Pancreas (tissue), 10 donors: ENCODE measurements at places on chromosomes 5 and 9.

GRCh38 chr9:86241216-86241615, 18.2 kb downstream of the C9orf153 start:
- no peaks in the 10 kb centered on the region for H3K4me1 ChIP-seq
- no peak overlapping the region for H3K27ac ChIP-seq
- DNase-seq = no peak
- H3K36me3 ChIP-seq = no peaks in the 10 kb centered on the region

GRCh38 chr9:84301851-84302250, 38.7 kb downstream of the SLC28A3 start:
- H3K27ac ChIP-seq = no peak overlapping the region
- no peaks in the 10 kb centered on the region for H3K4me1 ChIP-seq
- H3K27me3 ChIP-seq = no peaks in the 10 kb centered on the region

DNA sequence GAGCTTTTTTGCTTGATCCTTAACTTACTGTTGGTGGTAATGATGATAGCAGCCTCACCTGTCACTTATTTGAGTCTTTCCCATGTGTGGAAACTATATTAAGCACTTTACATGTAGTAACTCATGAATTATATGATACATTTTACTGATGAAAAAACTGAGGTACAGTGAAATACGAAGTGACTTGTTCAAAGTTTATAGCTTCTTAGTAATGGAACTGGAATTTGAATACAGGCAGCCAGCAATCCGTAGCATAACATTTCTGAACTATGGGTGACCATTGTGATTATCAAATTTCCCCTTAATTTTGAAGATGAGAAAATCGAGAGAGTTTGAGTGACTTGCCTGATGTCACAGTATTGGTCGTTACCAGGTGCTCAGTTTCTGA, 17.3 kb downstream of the SCAMP1 start:
- H3K4me1 ChIP-seq = peaks cover 20% of the 10 kb centered on the region
- H3K27me3 ChIP-seq = no peaks in the 10 kb centered on the region
- DNase-seq = no peak
- no peaks in the 10 kb centered on the region for H3K36me3 ChIP-seq
- H3K27ac ChIP-seq = no peak overlapping the region

GRCh38 chr5:24644761-24645160, at the start of gene CDH10:
Gene CDH10 (minus strand): TSS chr5:24644978. CDS start chr5:24593490, 51,488 bp downstream.
- no peak for DNase-seq
- H3K27ac ChIP-seq = no peak within 1 kb of the TSS
- peaks cover 3% of the 10 kb centered on the region for H3K27me3 ChIP-seq
- H3K36me3 ChIP-seq = no peaks in the 10 kb centered on the region
- no peak within 1 kb of the TSS for H3K4me3 ChIP-seq

DNA sequence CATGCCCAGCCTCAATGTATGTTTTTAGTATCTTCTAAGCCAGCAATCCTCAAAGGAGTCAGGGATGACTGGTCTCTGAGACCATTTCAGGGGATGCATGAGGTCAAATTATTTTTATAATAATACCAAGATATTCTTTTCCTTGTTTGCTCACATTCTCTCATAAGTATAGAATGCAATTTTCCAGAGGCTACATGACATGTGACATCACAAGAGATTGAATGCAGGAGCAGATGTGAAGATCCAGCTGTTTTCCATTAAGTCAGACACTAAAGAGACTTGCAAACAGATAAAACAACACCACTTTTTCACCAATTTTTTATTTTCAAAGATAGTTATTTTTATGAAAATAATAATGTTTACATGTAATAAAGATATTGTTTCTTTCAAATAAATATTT, 22.0 kb upstream of the FREM1 start:
- H3K27ac ChIP-seq = no peak overlapping the region
- H3K4me3 ChIP-seq = no peak overlapping the region
- DNase-seq = no peak
- H3K4me1 ChIP-seq = no peaks in the 10 kb centered on the region
- no peaks in the 10 kb centered on the region for H3K27me3 ChIP-seq
- no peaks in the 10 kb centered on the region for H3K36me3 ChIP-seq

DNA sequence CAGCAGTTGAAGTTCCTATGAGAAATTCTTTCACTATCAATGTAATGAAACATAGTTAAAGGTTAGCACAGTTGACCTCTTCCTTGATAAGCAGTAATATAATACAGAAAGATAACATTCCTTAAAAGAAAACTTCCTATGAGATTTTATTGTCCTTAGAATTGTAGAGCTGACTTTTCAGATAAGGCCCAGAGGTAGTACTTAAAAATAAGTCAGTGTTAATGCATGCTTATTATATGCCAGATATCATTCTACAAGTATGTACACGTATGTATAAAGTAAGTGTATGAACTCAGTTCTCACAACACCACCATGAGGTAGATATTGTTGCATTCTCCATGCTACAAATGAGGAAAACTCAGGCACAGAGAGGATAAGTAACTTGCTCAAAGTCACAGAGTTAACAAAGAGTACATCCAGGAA, 15.3 kb downstream of the AP3S1 start:
- DNase-seq = no peak
- no peak overlapping the region for H3K4me3 ChIP-seq
- peaks cover 16% of the 10 kb centered on the region for H3K4me1 ChIP-seq
- no peaks in the 10 kb centered on the region for H3K27me3 ChIP-seq
- no peak overlapping the region for H3K27ac ChIP-seq
- no peaks in the 10 kb centered on the region for H3K36me3 ChIP-seq

GRCh38 chr9:88747768-88748167, 212.8 kb downstream of the NXNL2 start:
- no peaks in the 10 kb centered on the region for H3K4me1 ChIP-seq
- H3K36me3 ChIP-seq = no peaks in the 10 kb centered on the region
- no peak for DNase-seq
- H3K4me3 ChIP-seq = no peak overlapping the region

DNA sequence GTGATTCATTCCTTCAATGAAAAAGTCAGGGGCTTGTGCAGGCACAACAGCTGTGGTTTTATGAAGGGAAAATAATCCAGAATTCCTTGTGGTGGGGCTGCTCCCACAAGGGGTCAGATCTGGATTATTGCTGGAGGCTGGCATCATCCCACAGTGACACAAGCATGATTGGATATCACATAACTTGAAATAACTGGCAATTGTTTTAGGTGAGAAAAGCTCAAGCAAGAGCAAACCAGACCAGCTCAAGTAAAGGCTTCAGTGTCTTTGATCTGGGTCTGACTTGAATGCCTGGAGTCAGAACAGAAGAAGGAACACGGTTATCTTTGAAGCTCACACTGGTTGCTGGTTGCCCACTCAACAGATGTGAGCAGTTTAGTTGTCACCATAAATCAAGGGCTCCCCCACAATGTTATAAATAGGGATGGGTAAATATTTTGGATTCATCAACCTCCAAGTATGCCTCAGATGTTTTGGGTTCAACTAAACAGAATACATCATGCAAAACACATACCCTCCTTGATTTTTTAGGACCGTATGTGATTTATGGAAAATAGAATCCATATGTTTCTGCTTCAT, 3.1 kb upstream of the ZNF474 start:
- no peaks in the 10 kb centered on the region for H3K4me1 ChIP-seq
- no peak overlapping the region for H3K27ac ChIP-seq
- no peak overlapping the region for H3K4me3 ChIP-seq
- no peaks in the 10 kb centered on the region for H3K27me3 ChIP-seq
- DNase-seq = no peak

GRCh38 chr5:166570865-166571264, 1720.6 kb upstream of the WWC1 start:
- no peaks in the 10 kb centered on the region for H3K27me3 ChIP-seq
- no peaks in the 10 kb centered on the region for H3K4me1 ChIP-seq
- H3K27ac ChIP-seq = no peak overlapping the region
- H3K36me3 ChIP-seq = no peaks in the 10 kb centered on the region
- H3K4me3 ChIP-seq = no peak overlapping the region

- H3K4me3 ChIP-seq = no peak overlapping the region
- DNase-seq = no peak
- no peaks in the 10 kb centered on the region for H3K36me3 ChIP-seq
- H3K4me1 ChIP-seq = no peaks in the 10 kb centered on the region
- no peaks in the 10 kb centered on the region for H3K27me3 ChIP-seq
Measured at GRCh38 chr9:34560599-34561214, 28.8 kb downstream of the CNTFR start.

- H3K4me1 ChIP-seq = no peaks in the 10 kb centered on the region
- H3K36me3 ChIP-seq = no peaks in the 10 kb centered on the region
- H3K27ac ChIP-seq = no peak overlapping the region
- DNase-seq = no peak
Measured at GRCh38 chr5:122236270-122237040, 75.6 kb upstream of the SNCAIP start.

DNA sequence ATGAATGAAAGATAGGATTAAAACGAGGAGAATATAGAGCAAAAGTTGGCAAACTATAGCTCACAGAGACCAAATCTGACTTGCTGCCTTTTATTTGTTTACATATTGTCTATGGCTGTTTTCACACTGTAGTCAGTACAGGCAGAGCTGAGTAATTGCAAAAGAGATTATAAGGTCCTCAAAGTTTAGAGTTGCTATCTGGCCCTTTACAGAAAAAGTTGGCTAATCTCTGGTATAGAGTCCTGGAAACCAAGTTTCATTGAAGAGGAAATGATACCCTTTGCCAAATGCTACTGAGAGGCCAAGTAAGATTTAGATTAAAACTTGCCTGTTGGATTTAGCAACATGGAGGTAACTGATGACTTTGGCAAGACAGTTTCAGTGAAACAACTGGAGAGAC, 36.0 kb downstream of the LYRM7 start:
- H3K36me3 ChIP-seq = no peaks in the 10 kb centered on the region
- no peaks in the 10 kb centered on the region for H3K4me1 ChIP-seq
- DNase-seq = no peak
- no peak overlapping the region for H3K27ac ChIP-seq
- H3K27me3 ChIP-seq = no peaks in the 10 kb centered on the region

DNA sequence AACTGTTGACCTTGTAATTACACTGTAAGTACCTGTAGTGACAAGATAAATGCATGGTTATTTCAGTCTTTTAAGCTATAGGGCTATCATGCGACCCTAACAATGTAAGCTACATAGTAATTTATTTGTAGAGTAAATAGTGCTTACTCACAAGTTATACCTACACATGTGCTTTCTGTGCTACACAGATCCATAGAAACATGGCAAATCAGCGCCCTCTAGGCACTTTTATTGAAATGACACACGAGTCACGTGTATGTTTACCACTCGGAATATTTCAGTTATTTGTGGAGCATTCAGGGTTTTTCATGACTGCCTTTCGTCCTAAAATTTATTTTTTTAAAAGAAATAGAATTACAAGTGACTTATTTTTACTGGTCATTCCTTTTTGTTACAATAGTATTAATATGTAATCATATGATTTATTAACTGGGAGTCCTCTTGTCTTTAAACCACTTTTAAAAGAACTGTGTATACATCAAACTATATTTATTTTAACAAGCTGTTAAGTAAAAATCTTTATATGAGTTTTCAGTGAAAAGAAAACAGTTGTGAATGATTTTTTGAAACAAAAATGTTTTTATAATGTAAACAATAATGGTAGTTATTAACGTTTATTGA, 1242.3 kb upstream of the WWC1 start:
- no peaks in the 10 kb centered on the region for H3K4me1 ChIP-seq
- DNase-seq = peak; percentile 62
- H3K27ac ChIP-seq = no peak overlapping the region
- H3K4me3 ChIP-seq = no peak overlapping the region
- no peaks in the 10 kb centered on the region for H3K36me3 ChIP-seq

DNA sequence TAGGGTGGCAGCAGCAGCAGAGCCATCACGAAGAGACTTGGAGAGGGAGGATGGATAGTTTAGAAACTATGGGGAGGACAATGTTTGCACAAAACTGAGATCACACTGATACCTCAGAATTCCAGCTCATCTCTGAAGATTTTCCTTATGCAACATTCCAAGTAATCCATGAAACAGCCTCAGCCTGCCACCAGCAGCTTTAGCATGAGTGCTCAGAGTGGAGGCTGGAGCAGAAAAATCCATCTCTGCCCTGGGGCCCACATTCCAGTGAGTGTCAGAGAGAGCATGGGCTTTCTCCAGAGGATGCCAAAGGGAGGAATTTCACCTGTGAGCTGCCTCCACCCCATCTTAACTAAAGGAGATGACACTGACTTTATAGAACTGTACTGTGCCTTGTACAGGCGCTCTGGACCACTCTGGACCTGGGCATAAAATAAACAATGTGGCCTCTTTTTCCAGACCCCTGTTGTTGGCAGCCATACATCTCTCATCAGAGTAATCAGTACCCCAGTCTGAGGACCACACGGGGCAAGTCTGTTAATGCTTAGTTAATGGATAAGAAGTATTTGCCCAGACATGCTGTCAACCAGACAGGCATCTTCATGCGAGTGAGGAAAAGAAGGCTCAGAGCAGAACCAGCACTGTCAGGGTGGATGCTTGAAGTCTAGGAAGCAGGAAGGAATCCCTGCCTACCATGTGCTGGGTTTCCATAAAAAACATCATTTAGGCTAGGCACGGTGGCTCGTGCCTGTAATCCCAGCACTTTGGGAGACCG, 440.9 kb downstream of the ENC1 start:
- no peaks in the 10 kb centered on the region for H3K36me3 ChIP-seq
- H3K27ac ChIP-seq = no peak overlapping the region
- H3K4me3 ChIP-seq = no peak overlapping the region
- no peaks in the 10 kb centered on the region for H3K4me1 ChIP-seq
